ENCODE measurements at places on chromosomes 5 and 9.

DNA sequence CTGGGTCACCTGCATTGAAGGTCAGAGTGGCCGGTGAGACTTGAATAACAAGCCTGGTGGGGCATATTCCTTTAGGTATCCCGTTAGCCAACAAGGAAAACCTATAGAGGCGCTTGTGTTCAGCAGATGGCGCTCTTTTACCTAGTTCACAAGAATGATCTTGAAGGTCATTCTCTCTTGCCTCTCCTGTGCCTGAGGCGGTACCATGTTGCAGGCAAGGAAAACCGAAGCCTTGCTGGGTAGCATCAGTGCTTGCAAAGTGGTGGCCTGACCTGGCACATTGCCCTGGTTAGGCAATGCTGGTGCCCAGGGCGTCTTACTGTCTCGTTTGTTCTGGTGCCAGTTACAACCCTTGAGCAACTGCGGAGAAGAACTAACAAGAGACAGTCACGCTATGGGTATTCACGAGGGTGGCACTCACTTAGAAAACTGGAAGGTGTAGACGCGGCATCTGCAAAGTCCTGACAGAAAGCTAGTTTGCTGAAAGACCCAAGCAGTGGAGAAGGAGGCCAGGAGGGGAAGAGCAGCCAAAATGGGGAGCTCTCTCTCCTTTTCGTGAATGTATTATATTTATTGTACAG, 56.7 kb downstream of the AOPEP start:
- peak; percentile 95 for DNase-seq

GRCh38 chr9:115225459-115226116, 107.6 kb upstream of the TNC start:
- DNase-seq = no peak

GRCh38 chr9:109506097-109506712, 8.1 kb upstream of the PTPN3 start:
- no peak for DNase-seq

- DNase-seq = no peak
These were observed 429.3 kb downstream of the TMEM232 start for GRCh38 chr5:110297152-110297670.

DNA sequence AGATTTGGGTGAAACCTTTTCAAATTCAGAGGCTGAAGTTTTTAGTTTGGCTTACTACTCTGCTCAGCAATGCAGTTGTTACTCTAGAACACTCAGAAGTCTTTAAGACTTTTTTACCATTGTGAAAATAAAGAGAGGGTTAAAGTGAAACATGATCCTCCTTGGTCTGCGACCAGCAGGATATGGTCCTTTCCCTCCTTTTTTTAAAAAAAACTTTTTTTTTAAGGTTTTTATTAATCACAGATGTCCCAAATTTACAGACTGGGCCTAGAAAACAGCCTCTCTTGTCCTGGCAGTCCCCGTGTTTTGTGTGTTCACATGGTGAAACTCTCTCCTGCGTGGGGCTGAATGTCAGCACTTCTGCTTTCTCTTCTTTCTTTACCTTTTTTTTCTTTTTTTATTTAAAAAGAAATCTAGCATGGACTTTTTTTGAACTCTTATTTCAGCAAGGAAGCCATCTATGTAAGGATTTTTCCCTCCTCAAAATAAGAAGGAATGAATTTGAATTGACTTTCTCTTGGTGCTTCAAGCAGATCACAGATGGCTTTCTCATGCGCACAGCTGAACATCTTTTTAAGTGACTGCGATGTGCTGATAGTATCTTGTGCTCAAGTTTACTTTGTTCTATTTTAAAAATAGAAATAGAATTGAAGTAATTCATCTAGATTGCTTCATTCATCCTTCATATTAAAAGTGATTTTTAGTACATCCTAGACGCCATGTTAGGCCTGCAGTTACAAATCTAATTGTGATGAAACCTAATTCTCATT, 128.7 kb upstream of the OTULINL start:
- DNase-seq = no peak

DNA sequence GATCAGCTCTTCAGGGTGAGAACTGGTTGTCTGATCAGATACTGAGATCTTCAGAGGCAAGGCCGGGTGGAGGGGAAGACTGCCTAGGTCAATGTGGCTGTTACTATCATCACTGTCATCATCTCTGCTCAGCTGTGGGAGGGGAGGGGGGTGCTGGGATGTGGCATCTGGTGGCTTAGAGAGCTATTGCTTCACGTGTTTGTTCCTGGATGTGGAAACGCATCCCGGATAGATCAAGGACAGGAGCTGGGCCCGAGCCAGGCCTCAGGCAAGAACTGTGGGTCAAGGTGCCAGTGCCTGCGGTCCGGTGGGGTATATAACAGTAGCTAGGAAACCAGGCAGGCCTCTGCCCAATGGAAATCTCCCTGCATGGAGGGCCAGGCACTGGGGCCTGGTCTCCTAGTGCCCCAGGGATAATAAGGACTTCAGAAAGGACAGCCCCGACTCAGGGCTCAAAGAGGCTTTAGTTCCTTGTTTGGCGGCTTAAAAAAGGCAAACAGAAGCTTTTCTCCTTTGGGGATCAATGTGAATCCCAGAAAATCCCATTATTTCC, 30.3 kb upstream of the TIFAB start:
- DNase-seq = no peak

GRCh38 chr9:21674894-21675293, 127.5 kb upstream of the MTAP start:
- no peak for DNase-seq

- DNase-seq = no peak
These were observed 15.2 kb downstream of the FBXL7 start for GRCh38 chr5:15515229-15515628.

DNA sequence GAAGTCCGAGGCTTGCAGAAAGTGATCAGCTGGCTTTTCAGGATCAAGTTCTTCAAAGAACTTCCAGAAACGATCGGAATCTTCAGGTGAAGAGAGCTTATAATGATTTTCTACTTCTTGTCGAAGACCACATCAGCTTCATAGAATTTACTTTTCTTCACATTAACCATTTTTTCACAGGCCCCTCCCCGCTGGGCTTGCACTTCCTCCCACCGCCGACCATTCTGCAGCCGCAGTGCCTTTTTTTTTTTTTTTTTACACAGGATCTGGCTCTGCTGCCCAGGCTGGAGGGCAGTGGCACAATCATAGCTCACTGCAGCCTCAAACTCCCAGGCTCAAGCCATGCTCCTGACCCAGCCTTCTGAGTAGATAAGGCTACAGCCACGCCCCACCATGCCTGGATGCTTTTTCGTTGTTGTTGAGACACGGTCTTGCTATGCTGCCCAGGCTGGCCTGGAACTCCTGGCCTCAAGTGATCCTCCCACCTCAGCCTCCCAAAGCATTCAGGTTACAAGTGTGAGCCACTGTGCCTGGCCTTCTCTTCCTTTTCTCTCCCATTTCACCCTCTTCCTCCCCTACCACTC, 15.3 kb upstream of the RNF130 start:
- DNase-seq = no peak

DNA sequence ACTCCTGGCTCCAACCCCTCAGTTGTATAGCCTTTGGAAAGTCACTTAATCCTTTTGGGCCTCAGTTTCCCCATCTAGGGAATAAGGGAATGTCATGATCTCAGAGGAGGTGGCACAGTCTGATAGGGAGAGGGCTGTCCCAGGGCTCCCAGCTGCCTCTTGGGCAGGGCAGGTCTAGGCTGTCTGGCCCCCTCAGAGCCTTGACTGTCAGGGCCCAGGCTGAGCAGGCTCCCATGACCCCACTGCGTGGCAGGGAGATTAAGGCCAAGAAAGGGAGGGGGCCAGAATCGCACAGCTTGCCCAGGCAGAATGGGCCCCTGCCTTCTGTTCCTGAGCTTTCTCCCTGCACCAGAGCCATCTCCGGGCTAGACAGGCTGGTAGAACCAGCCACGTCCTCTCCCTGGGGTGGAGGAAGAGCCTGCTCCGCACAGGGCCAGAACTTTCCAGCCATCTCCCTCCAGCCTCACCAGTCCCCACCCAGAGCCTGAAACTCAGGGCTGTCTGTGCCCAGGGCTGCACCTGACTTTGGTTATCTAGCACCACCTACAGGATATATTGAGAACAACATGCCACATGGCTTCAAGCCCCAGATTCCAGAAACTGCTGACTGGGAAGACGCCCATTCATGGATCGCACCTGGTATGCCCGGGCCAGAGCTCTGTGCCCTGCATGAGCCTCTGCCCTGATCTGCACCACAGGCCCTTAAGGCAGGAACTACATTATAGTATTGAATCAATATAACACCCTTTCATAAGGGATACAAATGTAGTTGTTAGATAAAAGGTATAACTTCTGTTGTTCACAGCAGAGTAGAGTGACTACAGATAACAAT, 32.1 kb downstream of the NAIF1 start:
- peak; percentile 96 for DNase-seq

DNA sequence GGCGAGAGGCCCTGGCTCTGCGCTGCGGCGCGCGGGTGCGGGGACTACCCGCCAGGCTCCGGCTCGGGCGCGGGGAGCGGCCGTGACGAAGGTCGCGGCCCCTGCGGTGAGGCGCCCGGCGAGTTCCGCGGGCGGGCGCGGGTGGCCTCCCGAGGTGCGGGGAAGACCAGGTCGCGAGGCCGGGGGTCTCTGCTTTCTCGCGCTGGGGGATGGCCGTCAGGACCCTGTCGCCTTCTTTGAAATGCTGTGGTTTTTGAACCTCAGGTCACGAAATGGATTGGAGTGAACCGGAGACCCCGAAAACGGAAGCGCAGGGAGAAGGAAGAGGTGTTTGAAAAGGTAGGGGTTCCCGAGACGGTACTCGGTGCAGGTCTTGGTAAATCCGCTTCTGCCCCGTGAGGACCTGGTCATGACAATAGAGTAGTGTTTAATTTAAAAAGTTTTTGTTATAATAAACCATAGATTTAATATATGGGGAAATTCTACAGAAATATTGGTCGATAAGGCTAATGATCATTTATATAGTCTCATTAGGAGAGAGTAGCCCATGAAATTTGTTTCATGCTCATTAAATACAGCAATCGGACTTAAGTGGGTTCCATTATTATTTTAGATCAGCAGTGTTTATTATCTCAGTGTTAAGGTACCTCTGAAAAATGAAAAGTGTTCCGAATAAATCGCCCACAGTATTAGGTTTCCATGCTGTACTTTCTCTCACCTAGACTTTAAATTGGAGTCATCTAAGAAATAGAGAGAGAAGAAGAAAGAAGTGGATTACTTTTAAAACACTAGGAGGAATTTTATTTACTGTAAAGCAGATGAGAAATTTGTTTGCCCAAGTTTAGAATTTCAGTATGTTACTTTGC, 279.0 kb downstream of the AOPEP start:
- peak; percentile 39 for DNase-seq

- no peak for DNase-seq
These were observed 5.2 kb upstream of the NKD2 start for GRCh38 chr5:1003296-1003937.

DNA sequence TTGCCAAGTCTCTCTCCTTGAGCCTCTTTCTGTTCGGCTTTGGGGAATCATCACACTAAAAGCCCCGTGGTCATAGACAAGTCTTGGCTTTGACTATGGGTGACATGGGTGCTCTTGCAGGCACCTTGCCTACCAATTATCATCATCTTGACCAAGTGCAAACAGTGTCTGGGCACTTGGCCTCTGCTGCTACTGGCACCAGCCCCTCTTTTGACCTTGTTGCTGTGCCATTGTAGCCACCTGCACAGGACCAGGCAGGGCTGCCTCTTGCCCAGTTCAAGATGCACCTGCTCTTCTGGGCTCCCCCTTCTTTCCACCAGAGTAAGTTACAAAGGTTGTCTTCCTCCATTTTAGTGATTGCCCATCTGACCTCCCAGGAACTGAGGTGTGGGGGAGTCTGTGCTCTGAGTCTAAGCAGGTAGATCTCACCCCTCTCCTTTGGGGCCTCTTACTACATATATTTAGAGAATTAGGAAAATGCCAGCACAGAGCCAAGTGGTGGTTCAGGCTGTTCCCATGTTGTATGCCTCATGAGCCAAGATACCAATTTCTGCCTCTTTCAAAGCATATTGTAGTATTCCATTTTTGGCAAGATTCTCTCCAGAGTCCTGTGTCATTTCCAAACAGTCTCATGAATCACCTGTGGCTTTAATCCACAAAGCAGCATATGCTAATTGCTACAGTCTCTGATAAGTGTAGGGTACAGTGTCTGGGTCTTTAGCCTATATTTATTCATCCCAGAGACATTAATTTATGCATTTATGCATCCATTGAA, 142.9 kb upstream of the DAP start:
- no peak for DNase-seq

- no peak for DNase-seq
These were observed 46.9 kb upstream of the CEP78 start for GRCh38 chr9:78189001-78189400.

DNA sequence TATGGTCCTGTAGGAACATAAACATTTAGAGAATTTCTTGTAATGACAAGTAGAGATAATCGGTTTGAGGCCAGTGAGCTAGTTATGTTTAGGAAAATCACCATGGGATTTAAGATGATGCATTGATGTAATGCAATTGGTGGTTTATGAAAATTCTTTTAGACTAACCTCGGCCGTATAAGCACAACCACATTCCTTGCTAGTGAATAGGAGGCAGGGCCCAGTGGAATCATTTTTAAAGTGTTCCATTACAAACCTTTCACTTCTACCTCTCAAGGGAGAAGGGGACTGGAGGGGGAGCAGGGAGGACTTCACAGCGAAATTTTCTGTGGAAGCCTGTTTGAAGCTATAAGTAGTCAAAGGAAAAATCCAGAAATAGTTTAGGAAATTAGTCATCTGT, 71.8 kb upstream of the NFIL3 start:
- no peak for DNase-seq

DNA sequence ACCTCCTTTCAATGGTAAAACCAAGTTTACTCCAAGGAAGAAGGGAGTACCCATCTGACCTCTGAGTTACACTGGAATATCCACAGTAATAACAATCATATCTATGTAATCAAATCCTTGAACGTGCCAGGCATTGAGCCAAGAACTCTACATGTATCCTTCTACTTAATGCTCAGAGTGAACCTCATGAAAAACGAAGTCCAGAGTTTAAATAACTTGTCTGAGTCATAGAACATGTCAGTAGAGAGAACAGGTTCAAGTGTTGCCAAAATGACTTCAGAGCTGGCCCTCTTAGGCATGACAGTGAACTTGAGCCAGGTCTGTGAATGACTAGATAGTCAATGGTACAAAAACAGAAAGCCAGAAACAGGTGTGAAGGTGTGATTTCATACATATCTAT, 164.1 kb upstream of the ZNF618 start:
- no peak for DNase-seq

DNA sequence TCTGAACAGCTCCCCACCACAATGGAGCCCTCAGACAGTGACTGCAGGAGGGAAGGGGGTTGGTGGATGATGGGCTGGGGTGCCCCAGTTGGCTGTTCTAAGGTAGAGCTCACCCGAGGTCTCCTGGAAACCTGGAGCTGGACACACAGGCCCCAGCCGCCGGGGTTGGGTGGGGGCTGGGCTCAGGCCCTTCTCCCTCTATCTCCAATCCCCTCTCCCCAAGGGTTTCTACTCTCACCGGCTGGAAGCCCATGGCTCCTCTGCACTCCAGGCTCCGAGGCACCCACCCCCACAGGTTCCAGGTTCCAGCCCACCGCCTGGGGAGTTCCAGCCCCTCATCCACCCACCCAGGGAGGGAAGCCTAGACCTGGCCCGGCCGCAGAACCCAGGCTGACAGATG, 766 bp downstream of the NR5A1 start:
- no peak for DNase-seq

GRCh38 chr5:80190960-80191359, 64.9 kb downstream of the SERINC5 start:
- no peak for DNase-seq

All from GM23338 (cell line).